ENCODE measurements at places on chromosomes 16 and 17. TPM values are rescaled to one million over a fixed set of nuclear protein-coding genes. Genes with fewer than 3 reads are reported as not detected.

PRAC1 gene
- total RNA-seq = 35.2 TPM

NAGS gene
- 6.1 TPM for total RNA-seq

C17orf58 gene
- total RNA-seq = 29.5 TPM

SMIM5 gene
- not detected for total RNA-seq

CIITA gene
- total RNA-seq = 0.26 TPM

PLK1 gene
- 147 TPM for total RNA-seq

TBC1D3E gene
- not detected for total RNA-seq

PIK3R5 gene
- 5.9 TPM for total RNA-seq

DNA sequence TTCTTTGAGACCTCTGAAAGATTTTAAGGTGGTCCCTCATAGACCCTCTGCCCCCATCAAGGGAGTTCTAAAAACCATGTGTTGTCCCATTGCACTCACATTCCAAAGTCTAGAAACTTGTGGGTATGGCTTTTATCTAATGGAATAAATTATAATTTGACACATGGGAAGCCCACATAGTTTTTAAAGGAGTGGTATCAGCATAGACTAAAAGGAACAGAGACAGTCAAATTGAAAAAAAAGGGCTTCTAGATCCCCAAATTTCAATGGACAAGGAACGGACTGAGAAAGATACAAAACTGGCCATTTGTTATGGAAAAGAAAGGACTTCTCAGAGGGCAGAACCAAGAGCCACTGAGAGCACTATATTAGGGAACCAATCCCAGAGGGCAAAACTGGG lies 48.7 kb upstream of the ICAM2 start:
- peaks cover 4% of the 10 kb centered on the region for H3K27me3 ChIP-seq
- peaks cover 2% of the 10 kb centered on the region for H3K4me1 ChIP-seq
- H3K27ac ChIP-seq = no peak overlapping the region
- peaks cover 28% of the 10 kb centered on the region for H3K36me3 ChIP-seq
- no peak overlapping the region for H3K4me3 ChIP-seq

GRCh38 chr17:15958484-15958854 lies 13.5 kb downstream of the ADORA2B start:
- H3K4me1 ChIP-seq = peaks cover 35% of the 10 kb centered on the region
- no peak overlapping the region for H3K4me3 ChIP-seq
- H3K27ac ChIP-seq = peak overlapping the region; percentile 54
- H3K27me3 ChIP-seq = no peaks in the 10 kb centered on the region
- DNase-seq = no peak

DNA sequence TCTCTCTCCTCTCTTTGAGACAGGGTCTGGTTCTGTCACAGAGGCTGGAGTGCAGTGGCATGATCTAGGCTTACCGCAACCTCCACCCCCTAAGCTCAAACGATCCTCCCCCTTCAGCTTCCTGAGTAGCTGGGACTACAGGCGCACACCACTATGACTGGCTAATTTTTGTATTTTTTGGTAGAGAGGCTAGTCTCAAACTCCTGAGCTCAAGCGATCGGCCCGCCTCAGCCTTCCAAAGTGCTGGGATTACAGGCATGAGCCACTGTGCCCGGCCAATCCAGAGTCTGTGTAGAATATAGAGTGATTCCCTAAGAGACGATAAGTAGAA lies 65.8 kb upstream of the RPH3AL start:
- no peak overlapping the region for H3K4me3 ChIP-seq
- H3K36me3 ChIP-seq = 0 out of 2 replicates have a peak, but pooled peaks cover 3% of the 10 kb centered on the region
- no peak for DNase-seq
- no peaks in the 10 kb centered on the region for H3K27me3 ChIP-seq
- H3K4me1 ChIP-seq = peaks cover 13% of the 10 kb centered on the region

DNA sequence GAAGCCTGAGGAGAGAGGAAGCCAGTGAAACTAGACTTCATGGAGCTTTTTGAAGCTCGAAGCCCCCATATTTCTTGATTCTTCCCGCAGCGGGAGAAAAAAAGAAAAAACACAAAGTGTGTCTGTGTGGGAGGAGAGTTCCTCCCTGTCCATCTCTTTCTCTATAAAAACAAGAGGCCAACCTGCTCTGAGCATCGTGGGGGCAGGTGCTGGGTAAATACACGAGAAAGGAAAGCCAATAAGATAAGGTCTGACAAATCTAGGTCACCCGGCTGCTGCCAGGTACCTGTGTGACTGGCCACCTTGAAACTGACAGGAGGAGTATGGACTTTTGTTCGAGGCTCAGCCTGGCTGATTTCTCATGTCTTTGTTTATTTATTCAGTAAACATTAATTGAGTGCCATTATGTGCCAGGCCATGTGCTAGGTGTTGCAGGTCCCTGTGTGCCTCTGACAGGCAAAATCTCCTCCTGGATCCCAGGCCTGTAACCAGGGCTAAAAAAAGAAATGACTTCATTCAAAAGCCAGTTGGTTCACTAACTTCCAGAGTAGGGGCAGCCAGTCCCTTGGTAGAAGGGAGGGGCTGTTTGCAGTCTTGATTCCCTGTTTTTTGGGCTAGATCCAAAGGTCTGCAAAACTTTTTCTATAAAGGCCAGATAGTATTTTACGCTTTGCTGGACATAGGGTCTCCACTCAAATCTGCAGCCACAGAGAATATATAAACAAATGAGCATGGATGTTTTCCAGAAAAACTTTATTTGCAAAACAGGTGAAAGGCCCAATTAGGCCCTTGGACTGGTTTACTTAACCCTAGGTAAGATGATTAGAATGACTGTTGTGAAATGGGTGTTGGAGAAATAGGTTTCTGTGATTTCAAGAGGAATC lies 35.6 kb downstream of the YPEL2 start:
- no peak for DNase-seq
- H3K4me1 ChIP-seq = peaks cover 68% of the 10 kb centered on the region
- H3K27ac ChIP-seq = peak overlapping the region; percentile 97
- peak overlapping the region; percentile 18 for H3K4me3 ChIP-seq

GRCh38 chr17:48642059-48642842 lies 16.1 kb upstream of the HOXB9 start:
- DNase-seq = peak; percentile 80
- peaks cover 100% of the 10 kb centered on the region for H3K27me3 ChIP-seq
- peak overlapping the region; percentile 56 for H3K4me3 ChIP-seq
- peaks cover 25% of the 10 kb centered on the region for H3K4me1 ChIP-seq

GRCh38 chr16:85167589-85168537 lies 55.6 kb upstream of the CIBAR2 start:
- H3K36me3 ChIP-seq = no peaks in the 10 kb centered on the region
- H3K4me1 ChIP-seq = peaks cover 39% of the 10 kb centered on the region
- H3K27ac ChIP-seq = no peak overlapping the region

GRCh38 chr16:73743665-73744496 lies 552.7 kb upstream of the PSMD7 start:
- DNase-seq = peak; percentile 52
- no peaks in the 10 kb centered on the region for H3K36me3 ChIP-seq
- H3K4me3 ChIP-seq = no peak overlapping the region
- H3K4me1 ChIP-seq = peaks cover 12% of the 10 kb centered on the region
- no peak overlapping the region for H3K27ac ChIP-seq

- H3K27ac ChIP-seq = no peak overlapping the region
- no peaks in the 10 kb centered on the region for H3K4me1 ChIP-seq
- H3K4me3 ChIP-seq = no peak overlapping the region
- peak; percentile 40 for DNase-seq
These were observed 306.9 kb upstream of the RBFOX1 start for GRCh38 chr16:7025616-7026190.

- H3K27me3 ChIP-seq = no peaks in the 10 kb centered on the region
- H3K4me3 ChIP-seq = no peak overlapping the region
- no peak for DNase-seq
These were observed 451 bp downstream of the IL32 start for GRCh38 chr16:3065742-3066439.

DNA sequence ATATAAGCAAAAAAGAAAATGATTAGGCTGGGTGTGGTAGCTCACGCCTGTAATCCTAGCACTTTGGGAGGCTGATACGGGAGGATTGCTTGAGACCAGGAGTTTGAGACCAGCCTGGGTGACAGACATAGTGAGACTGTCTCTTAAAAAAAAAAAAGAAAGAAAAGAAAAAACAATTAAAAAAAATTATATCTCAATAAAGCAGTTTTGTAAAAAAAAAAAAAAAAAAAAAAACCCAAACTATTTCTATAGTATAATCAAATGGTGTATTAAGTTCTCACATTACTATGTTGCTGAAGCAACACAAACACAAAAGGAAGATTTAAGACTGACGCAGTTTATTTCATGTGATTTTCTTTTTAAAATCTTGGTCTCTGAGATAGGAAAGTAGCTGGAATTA lies 140.5 kb downstream of the TRIM37 start:
- H3K4me3 ChIP-seq = no peak overlapping the region
- H3K27ac ChIP-seq = peak overlapping the region; percentile 82
- no peaks in the 10 kb centered on the region for H3K36me3 ChIP-seq

- no peaks in the 10 kb centered on the region for H3K4me1 ChIP-seq
- DNase-seq = no peak
- no peak overlapping the region for H3K4me3 ChIP-seq
- H3K36me3 ChIP-seq = peaks cover 8% of the 10 kb centered on the region
- H3K27ac ChIP-seq = no peak overlapping the region
These were observed 856.7 kb upstream of the GOT2 start for GRCh38 chr16:59590845-59591244.

- H3K4me3 ChIP-seq = no peak overlapping the region
- no peaks in the 10 kb centered on the region for H3K27me3 ChIP-seq
- H3K4me1 ChIP-seq = peaks cover 18% of the 10 kb centered on the region
- H3K36me3 ChIP-seq = peaks cover 22% of the 10 kb centered on the region
These were observed 39.7 kb downstream of the VPS35L start for GRCh38 chr16:19595043-19595767.

- peaks cover 29% of the 10 kb centered on the region for H3K4me1 ChIP-seq
- H3K36me3 ChIP-seq = peaks cover 8% of the 10 kb centered on the region
- DNase-seq = no peak
- no peak overlapping the region for H3K4me3 ChIP-seq
These were observed 35.2 kb downstream of the NXN start for GRCh38 chr17:944266-944826.

DNA sequence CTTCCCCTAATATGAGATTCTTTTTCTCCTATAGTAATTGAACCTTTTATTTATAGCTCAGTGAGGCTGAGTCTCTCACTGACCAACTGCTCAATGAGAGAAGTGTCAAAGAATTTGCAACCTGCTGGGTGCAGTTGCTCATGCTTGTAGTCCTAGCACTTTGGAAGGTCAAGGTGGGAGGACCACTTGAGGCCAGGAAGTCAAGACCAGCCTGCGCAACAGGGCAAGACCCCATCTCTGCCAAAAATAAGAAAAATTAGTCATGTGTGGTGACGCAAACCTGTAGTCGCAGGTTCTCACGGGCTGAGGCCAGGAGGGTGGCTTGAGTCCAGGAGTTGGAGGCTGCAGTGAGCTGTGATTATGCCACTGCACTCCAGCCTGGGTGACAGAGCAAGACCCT lies 30.9 kb upstream of the CRYBA1 start:
- H3K4me1 ChIP-seq = peaks cover 6% of the 10 kb centered on the region
- H3K4me3 ChIP-seq = no peak overlapping the region
- DNase-seq = no peak
- H3K27ac ChIP-seq = no peak overlapping the region
- no peaks in the 10 kb centered on the region for H3K27me3 ChIP-seq

GRCh38 chr17:58263773-58264172 lies 17.0 kb downstream of the MPO start:
- no peak for DNase-seq
- no peaks in the 10 kb centered on the region for H3K36me3 ChIP-seq
- H3K27ac ChIP-seq = no peak overlapping the region
- no peak overlapping the region for H3K4me3 ChIP-seq
- H3K4me1 ChIP-seq = no peaks in the 10 kb centered on the region

DNA sequence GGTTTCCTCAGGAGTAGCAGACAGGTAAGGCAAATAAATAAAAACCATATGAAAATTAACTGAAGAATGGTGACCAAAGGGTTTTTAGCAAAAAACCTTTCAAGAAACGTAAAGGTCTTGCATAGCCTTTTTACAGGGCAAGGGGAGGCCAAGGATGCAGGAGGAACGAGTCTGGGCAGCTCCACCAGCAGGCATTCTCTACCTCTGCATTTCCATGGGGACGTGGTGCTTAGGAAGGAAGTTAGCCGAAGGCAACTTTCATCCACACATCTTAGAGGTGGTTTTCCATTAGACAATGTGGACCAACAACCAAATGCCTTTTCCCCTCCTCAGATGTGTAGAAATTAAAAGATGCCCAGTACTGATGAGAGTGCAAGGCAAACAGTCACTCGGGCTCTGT lies 20.7 kb downstream of the TOM1L2 start:
- peak overlapping the region; percentile 52 for H3K27ac ChIP-seq
- no peaks in the 10 kb centered on the region for H3K27me3 ChIP-seq
- peaks cover 15% of the 10 kb centered on the region for H3K4me1 ChIP-seq
- DNase-seq = no peak
- H3K4me3 ChIP-seq = no peak overlapping the region

GRCh38 chr16:59545721-59546120 lies 811.6 kb upstream of the GOT2 start:
- no peak overlapping the region for H3K4me3 ChIP-seq
- no peak for DNase-seq
- no peaks in the 10 kb centered on the region for H3K36me3 ChIP-seq
- peaks cover 14% of the 10 kb centered on the region for H3K4me1 ChIP-seq

- DNase-seq = no peak
- H3K4me3 ChIP-seq = no peak overlapping the region
- H3K4me1 ChIP-seq = no peaks in the 10 kb centered on the region
- H3K36me3 ChIP-seq = no peaks in the 10 kb centered on the region
- H3K27me3 ChIP-seq = no peaks in the 10 kb centered on the region
These were observed 197.6 kb downstream of the LAT start for GRCh38 chr16:29182501-29182900.

DNA sequence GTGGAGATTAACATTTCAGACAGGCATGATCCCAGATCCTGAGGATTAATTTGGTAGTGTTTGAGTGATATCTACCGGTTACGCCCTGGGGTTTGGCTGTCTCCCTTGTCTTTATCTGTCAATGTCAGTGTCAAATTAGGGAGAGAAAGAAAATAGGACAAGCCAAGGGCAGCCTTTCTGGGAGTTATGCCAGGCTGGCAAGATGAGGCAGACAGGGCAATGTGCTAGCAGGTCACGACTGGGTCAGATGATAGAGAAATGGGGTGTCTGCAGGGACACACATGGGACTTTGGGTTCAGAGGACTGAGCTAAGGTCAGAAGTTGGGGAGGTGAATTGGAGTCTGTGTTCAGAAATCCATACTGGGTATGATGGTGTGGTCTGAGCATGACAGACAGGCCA lies 27.4 kb upstream of the LYRM9 start:
- H3K27ac ChIP-seq = no peak overlapping the region
- no peak overlapping the region for H3K4me3 ChIP-seq
- peaks cover 52% of the 10 kb centered on the region for H3K27me3 ChIP-seq
- H3K4me1 ChIP-seq = peaks cover 6% of the 10 kb centered on the region
- DNase-seq = no peak
- H3K36me3 ChIP-seq = no peaks in the 10 kb centered on the region

GRCh38 chr17:74202938-74203337 lies 540 bp upstream of the RPL38 start:
- peaks cover 37% of the 10 kb centered on the region for H3K4me1 ChIP-seq
- DNase-seq = no peak
- H3K36me3 ChIP-seq = peaks cover 35% of the 10 kb centered on the region
- H3K4me3 ChIP-seq = peak overlapping the region; percentile 100
- peak overlapping the region; percentile 42 for H3K27ac ChIP-seq
- H3K27me3 ChIP-seq = peaks cover 24% of the 10 kb centered on the region

DNA sequence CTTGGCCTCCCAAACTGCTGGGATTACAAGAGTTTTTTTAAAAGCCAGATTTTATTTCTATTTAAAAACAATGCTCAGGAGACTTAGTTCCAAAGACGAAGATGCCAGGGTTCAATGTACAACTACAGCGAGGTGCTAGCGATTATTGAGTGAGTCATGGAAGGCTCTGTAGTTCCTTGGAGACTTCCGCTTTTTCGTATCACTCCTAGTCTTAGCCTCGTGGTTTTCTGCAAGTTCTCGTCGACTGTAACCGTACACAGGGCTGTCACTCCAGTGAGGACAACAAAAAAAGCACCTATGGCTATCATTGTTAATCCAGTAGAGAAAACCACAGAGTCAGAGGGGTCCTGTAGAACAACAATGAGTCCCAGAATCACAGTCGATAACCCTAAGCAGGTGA lies 22.7 kb upstream of the ZC3H7A start:
- no peaks in the 10 kb centered on the region for H3K27me3 ChIP-seq
- H3K4me1 ChIP-seq = 0 out of 2 replicates have a peak, but pooled peaks cover 4% of the 10 kb centered on the region
- no peak overlapping the region for H3K27ac ChIP-seq
- H3K4me3 ChIP-seq = no peak overlapping the region

All from WTC11 (cell line).